ENCODE measurements at places on chromosomes 13 and 19. TPM values are rescaled to one million over a fixed set of nuclear protein-coding genes. Genes with fewer than 3 reads are reported as not detected.

Gene CRLF1
- 7.9 TPM for total RNA-seq

Gene C5AR1
- 1.1 TPM for total RNA-seq

Gene SOHLH2
- 0.16 TPM for total RNA-seq

Gene ZFP28
- total RNA-seq, result 3.6 TPM

Gene SCEL
- 251 TPM for total RNA-seq

Gene CCDC106
- 4.7 TPM for total RNA-seq

Gene CEACAM7
- total RNA-seq, result 71.9 TPM

Gene MAG
- total RNA-seq, result not detected

Gene LILRA1
- 0.16 TPM for total RNA-seq

Gene OSCAR
- 0.40 TPM for total RNA-seq

Gene ZNF729
- total RNA-seq, result not detected

Gene PINLYP
- total RNA-seq, result 9.1 TPM

Gene ZNF491
- 0.20 TPM for total RNA-seq

Gene CHST8
- total RNA-seq, result 0.16 TPM

Gene CLIP3
- total RNA-seq, result 1.3 TPM

Gene CPAMD8
- total RNA-seq, result 2.0 TPM

Gene IGFL2
- total RNA-seq, result 2.3 TPM

Gene GMIP
- total RNA-seq, result 9.4 TPM

Gene ZIC2
- total RNA-seq, result 0.04 TPM

Gene TNNI3
- not detected for total RNA-seq

Gene CEACAM21
- total RNA-seq, result 2.0 TPM
